Cerebellar cortex (tissue), 1 donor: ENCODE measurements at places on chromosomes 16 and 17.

DNA sequence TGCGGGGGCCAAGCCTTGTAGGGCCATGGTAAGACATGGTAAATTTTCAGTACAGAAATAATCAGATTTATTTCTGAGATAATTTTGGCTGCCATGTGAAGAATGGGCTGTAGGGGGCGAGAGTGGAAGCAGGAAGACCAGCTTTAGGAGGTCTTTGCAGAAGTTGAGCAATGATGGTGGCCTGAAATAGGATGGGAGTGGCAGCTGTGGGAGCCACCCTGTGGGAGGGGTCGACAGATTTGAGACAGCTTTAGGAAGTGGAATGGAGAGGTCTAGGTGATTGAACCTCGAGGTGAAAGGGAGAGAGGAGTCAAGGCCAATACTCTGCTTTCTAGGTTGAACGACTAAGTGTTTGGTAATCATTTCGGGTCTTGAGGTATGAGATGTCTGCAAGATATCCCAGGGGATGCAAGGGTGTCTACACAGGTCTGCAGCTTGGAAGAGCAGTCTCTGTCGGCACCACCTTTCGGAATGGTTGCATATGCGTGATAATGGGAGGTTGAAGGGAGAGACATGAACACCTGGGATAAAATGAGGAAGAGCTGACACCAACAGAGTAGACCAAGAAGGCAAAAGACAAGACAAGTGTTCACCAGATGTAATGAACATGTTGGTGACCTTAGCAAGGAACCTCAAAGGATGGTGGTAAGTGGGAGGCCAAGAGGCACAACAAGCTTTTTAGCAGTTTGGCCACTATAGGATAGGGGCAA lies 4.2 kb upstream of the ATXN7L3 start:
- peak; percentile 76 for DNase-seq

- no peak for DNase-seq
These were observed 42.2 kb upstream of the BRD7 start for GRCh38 chr16:50411034-50411433.

GRCh38 chr17:12187658-12188057 lies 167.0 kb downstream of the MAP2K4 start:
- DNase-seq: no peak

DNA sequence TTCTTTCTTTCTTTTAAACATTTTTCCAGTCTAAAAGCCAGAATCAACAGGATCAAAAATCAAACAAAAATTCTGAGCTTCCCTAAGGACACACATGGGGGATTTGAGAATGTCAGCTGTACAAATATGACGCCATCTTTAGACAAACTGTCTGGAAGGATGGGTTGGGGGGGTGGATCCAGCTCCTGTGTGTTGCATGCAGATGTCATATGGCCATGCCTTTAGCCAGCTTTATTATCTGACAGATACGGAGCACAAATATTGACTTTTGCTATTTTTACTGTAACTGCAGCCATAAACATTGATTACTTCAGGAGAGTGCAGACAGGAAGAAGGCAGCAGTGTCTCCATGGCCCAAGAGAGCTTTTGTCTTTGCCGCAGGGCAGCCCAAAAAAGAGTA lies 279.4 kb upstream of the ELAC2 start:
- no peak for DNase-seq

GRCh38 chr17:71409137-71409536 lies 711.7 kb upstream of the SOX9 start:
- no peak for DNase-seq

- DNase-seq: peak; percentile 57
These were observed 3.4 kb upstream of the SSH2 start for GRCh38 chr17:29933379-29933778.

DNA sequence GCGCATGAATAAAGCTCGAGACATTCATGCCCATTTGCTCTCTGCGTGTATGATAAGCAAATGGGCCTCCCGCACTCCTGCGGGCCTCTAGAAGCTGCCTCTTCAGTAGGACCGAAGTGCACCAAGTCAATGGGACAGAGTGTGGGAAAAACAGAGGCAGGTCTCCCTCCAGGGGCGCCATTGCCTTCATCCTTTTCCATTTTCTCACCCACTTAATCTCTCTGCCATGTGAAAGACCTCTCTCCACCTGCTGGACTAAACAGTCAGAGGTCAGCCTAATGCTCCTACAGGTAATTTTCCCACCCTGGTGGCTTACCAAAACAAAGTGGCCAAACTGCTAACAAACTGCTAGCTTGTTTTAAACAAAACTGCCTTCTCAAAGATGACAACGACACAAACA lies 210.9 kb downstream of the ZFHX3 start:
- no peak for DNase-seq

DNA sequence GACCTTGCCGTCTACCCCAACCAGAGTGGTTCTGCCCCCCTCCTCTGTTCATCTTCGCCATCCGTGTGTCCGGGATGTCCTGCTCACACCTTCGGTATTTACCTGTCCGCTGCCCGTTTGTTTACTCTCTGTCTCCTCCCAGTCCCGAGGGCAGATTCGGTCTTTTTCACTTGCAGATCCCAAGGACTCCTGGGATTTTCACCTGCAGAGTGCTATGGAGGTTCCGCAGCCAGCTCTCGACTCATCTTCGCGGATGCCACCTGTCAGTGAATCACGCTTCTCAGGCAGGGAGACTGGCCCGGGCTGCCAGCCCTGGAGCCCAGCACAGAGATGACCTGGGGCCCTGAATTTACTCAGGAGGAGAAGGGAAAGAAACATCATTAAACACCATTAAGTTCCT lies 8.1 kb downstream of the CRISPLD2 start:
- no peak for DNase-seq

DNA sequence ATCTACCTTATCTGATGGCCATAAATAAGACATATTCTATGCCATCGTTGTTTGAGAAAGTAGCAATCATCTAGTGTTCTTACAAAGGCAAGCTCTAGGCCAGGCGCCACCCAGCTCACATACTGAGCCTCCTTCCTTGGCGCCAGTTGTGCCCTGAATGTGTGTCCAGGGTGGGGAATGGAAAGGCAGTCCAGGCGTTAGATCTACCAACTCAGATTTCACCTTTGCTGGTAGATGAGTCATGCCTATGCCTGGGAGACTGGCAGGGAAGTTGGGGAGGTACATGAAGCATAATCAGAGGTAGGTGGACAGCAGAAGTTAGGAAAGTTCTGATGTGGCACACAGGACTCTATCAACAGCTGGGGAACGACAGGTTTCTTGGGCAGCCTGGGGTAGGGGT lies 23.6 kb downstream of the SDR42E1 start:
- DNase-seq: no peak

- DNase-seq: no peak
These were observed 11.3 kb downstream of the UTS2R start for GRCh38 chr17:82382933-82383255.

GRCh38 chr17:74276541-74277009 lies 2.5 kb downstream of the DNAI2 start:
- DNase-seq: peak; percentile 16

DNA sequence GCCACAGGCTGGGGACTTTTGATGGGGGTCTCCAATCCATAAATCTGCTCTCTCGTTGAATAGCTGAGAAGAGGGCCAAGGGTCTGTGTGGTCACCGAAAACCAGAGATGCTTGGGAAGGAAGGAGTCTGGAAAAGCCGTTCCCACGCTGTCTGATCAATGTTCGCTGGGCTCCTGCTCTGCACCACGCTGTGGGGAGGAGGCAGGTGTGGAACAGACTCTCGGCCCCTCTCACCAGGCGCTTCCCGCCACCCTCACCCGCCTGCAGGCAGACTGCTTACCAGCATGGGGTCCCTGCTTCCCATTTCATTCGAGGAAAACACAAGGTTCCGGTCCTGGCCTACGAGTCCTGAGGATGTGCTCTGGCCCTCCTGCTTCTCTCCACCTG lies 702 bp upstream of the ALDH3A1 start:
- no peak for DNase-seq

DNA sequence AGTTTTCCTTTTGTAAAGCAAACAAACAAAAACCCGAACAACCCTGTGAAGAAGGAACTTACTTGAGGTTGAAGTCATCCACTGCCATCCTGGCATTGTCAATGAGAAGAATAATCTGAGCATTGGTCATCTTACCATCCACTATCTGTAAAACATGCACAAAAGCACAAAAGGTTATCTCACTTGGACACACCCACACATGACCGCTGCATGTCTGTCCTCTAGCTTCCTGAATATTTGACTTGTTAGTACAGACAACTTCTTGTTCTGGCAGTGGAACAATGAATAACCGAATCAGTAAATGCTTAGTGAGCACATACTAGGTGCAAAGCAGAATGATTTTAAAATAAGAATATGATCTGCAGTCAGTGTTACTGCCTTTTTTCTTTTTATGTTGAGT lies 6.1 kb downstream of the KRT23 start:
- DNase-seq: no peak

DNA sequence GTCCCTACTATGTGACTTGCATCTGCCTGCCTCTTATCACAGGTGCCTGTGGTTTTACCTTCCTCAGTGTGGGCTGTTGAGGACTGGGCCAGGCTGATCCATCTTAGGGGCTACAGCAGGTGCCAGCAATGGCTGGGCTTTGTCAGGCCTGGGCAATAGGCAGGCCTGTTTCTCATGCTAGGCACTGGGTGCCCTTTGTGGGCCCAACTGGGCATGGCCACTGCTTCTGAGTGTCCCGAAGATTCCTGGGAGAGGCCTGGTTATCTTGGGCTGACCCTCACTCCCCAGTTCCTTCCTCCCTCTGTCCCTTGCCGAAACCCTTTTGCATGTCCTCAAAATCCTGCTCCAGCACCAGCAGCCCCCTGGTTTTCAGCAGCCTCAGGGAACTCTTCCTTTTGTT lies 1024.9 kb downstream of the KCNJ18 start:
- DNase-seq: no peak

DNA sequence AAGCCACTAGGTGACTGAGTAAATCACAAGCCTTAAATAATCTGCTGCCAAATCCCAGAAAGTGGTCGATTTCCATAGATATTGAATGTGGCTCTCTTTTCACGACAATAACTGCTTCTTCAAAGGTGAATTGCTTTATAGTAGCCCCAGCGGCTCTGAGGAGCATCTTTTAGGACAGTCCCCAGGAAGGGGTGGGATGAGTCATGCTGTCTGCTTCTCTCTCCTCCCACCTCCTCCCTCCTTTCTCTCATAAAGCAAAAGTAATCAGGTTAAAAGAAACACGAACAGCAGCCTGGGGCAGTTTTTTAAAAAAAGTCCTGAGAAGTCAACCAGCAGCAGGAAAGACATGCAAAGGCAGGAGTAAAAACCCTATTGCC lies 1.8 kb downstream of the KIAA0513 start:
- DNase-seq: peak; percentile 76

DNA sequence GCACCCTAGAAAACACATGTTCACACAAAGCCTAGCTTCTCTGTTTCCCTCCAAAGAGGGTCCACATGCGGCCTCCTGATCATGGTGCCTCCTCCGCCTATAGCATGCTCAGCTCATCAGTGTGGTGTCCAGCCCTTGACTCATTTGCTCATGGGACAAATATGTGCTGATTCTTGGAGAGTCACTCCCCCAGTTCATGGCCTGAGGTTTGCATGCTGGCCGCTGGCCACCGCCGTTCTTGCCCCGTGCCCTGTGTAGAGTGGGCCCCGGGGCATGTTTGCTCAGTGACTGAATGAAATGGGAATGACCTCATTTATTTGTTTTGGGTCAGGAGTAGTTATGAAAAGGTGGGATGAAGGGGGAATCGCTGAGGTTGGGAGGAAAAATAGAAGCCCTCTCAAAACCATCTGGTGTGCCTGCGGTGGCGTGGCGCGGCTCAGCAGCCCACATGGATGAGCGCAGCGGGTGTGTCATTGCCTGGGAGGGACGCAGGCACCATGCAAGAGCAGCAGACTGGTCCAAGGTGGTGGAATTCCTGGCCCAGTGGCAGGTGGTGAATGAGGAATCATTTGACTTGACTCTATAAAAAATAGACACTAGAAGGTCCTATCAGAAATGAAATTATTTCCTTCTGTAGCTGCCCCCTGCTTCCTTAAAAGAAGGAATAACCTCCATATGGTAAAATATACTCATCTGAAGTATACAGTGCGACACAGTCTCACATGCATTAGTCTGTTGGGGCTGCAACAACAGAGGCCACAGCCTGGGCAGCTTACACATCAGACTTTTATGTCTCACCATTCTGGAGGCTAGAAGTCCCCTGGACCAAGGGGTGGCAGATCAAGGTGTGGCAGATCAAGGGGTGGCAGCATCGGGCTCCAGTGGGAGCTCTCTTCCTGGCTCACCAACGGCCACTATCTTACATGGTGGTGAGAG lies 31.7 kb downstream of the CRISPLD2 start:
- DNase-seq: peak; percentile 75

- no peak for DNase-seq
These were observed 416 bp downstream of the RNF43 start for GRCh38 chr17:58416937-58417299.

DNA sequence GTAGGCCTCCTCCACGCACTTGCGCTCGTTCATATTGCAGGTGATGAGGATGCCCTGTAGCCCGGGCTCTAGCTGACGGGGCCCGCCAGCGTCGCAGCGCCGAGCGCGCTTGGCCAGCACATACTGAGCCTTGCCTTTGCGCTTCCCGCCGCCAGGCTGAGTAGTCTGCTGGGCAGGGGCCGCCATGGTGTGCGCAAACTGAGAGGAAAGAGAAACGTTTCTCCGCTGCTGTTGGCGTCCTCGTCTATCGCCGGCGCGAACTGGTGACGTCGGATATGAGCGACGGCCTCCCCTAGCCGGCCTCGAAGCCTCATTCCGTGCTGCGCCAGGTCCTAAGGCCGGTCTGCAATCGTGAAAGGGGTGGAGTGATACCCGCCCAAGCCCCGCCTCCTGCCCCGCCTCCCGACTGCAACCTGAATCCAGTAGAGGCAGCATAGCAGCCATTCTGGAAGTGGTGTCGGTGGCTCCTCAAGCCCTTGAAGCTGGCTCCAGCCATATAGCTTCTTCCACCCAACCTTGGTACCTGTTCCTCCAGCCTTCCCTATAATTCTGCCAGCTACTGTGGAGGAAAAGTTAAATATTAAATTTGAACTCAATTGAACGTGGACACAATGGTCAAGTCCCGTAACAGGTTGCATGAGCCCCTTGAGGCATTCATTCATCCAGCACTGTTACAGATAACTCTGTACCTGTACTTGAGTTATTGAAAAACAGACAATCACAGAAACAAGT lies at the start of gene THUMPD1:
TSS of gene THUMPD1 (minus strand) at position 265 of the 732 bp plus-strand sequence. CDS start at position 186, 79 bp downstream.
- peak; percentile 95 for DNase-seq

DNA sequence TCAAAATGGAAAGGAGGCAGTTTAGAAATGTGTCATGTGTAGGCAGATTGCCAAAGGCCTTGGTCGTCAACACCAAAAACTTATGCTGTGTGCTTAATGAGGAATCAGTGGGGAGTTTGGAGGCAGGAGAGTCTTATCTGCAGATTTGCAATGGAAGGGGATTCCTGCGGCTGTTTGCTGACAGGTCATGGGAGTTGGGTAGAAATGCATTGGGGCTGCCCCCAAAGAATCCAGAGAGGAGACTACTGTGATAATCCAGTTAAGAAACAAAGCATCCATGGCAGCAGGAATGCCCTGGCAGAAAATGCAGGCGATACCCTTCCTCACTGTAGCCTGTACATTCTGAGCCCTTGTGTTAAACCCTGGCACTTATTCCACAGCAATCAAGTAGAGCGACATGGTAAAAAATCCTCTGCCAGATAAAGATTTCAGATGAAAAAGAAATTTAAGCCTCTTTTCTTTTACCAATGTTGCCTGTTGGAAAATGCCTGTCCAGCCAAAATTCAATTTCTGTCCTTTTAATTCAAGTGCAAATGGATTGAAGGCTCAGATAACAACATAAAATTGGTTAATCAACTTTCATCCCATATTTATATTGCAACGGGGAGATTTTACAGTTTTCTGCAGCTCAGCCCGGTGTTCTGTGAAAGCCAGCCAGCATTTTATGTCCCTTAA lies 491.0 kb upstream of the CDH5 start:
- no peak for DNase-seq

GRCh38 chr17:18213666-18214270 lies 11.7 kb upstream of the LLGL1 start:
- no peak for DNase-seq

- no peak for DNase-seq
These were observed 1.4 kb downstream of the WIPI1 start for GRCh38 chr17:68455901-68456338.
